ENCODE measurements at places on chromosomes 2 and 18.

DNA sequence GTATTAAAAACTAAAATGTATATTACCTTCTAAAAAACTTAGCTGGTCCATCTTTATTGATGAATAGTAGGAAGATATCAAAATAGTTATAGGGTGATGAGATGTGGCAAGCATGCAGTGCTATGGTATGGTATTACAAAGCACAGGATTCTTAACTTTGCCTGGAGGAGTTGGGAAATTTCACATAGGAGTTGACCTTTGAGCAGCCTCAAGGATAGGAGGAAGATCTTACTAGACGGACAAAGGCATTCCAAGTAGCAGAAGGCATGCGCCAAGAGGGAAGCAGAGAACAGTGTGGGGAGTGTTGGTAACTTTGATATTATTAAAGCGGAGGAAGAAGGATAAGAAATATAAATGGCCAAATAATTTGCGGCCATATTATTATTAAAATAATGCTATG, 60.0 kb downstream of the TTC21B start:
- no peak for DNase-seq

GRCh38 chr2:159890551-159891266, 92.7 kb upstream of the CD302 start:
- no peak for DNase-seq

GRCh38 chr2:106130251-106130998, 63.7 kb downstream of the UXS1 start:
- DNase-seq = no peak

GRCh38 chr2:234137400-234138014, 87.0 kb downstream of the SPP2 start:
- no peak for DNase-seq

GRCh38 chr2:58533376-58533775, 292.3 kb upstream of the FANCL start:
- no peak for DNase-seq

DNA sequence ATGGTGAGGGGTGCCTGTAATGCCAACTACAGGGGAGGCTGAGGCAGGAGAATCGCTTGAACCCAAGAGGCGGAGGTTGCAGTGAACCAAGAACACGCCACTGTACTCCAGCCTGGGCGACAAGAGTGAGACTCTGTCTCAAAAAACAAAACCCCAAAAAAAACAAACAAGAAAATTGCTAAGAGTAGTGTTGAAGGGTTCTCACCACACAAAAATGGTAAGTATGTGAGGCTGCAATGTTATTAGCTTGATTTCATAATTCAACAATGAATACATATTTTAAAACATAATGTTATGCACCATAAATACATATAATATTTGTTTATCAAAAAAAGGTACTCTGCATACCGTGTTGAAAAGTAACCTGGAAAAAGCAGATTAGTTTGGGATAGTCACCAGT, 45.8 kb downstream of the PSMG2 start:
- DNase-seq = no peak

- DNase-seq = no peak
Observed at GRCh38 chr2:173749315-173749714, 215.9 kb downstream of the SP3 start.

- DNase-seq = no peak
Observed at GRCh38 chr18:67525328-67526099, 9.0 kb upstream of the DSEL start.

DNA sequence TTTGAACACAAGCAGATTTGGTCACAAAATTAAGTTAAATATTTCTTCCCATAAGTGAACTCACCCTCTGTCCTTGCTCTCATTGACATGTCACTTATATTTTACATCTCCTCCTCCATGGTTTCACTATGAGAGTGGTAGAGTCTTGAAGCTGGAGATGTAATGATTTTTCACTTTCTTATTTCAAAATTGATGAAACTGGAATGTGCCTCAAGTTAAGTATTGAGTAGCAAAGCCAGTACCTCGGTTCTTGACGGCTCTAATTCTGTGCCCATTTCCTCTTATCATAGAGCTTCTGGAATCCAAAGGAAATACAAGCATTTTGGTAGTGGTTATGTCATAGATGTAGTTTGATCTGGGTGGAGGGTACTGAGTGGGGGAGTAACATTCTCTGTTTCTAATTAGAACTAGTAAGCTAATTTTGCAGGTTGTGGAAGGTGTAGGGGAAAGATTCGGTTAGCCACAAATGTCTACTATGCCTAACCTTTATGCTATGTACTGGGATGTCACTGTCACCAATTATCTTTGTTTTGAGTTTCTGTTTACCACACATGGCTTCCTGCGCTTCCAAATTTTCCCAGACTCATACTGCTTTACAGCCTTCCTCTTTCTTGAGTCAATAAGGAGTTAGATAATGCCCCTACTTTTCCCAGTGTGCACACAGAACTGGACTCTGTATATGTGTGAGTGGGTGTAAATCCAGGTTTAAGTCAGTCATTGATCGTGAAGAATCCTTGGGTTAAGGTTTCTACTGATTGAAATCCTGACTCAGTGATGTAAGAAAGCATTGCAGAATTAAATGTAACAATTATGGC, 96.8 kb downstream of the DIS3L2 start:
- no peak for DNase-seq
